T-helper 17 cell (primary cell): ENCODE measurements at places on chromosomes 16 and 17. TPM values are rescaled to one million over a fixed set of nuclear protein-coding genes. Genes with fewer than 3 reads are reported as not detected.

GRCh38 chr17:77246110-77247047 lies 105.6 kb downstream of the SEC14L1 start:
- H3K36me3 ChIP-seq: peaks cover 2% of the 10 kb centered on the region
- H3K27ac ChIP-seq: no peak overlapping the region
- peaks cover 22% of the 10 kb centered on the region for H3K27me3 ChIP-seq
- H3K4me1 ChIP-seq: peaks cover 6% of the 10 kb centered on the region
- DNase-seq: no peak

DNA sequence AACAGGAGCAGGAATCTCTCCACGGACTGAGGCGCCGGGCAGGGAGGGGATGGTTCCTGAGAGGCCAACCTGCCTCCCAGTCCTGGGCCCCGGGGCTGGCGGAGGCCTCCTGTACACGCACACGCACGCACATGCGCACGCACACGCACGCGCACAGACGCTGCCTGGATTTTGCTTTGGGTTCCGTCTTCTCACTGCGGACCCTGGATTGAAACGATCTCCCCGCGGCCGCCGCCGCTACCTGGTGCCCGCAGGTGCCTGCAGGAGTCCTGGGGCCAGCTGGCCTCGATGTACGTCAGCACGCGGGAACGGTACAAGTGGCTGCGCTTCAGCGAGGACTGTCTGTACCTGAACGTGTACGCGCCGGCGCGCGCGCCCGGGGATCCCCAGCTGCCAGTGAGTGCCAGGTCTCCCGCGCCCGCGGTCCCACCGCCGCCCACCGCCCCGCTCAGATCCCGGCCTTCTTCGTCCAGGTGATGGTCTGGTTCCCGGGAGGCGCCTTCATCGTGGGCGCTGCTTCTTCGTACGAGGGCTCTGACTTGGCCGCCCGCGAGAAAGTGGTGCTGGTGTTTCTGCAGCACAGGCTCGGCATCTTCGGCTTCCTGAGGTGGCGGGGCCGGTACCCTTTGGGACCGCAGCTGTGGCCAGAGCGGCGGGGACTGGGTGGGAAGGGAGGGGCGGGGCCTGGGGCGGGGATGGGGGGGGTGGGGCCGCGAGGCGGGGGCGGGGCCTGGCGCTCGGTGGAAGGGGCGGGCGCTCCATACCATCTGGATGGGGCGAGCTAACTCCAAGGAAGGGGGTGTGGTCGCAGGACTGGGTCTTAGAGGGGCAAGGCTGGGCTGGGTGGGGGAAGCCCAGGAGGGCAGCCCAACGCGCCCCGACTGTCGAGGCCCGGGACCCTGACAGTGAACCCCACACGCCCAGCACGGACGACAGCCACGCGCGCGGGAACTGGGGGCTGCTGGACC lies 12.3 kb downstream of the CES4A start:
- H3K4me3 ChIP-seq: peak overlapping the region; percentile 88
- no peaks in the 10 kb centered on the region for H3K36me3 ChIP-seq
- peaks cover 20% of the 10 kb centered on the region for H3K4me1 ChIP-seq
- DNase-seq: peak; percentile 54
- H3K27me3 ChIP-seq: no peaks in the 10 kb centered on the region

SOX9 gene
- total RNA-seq: not detected

DNA sequence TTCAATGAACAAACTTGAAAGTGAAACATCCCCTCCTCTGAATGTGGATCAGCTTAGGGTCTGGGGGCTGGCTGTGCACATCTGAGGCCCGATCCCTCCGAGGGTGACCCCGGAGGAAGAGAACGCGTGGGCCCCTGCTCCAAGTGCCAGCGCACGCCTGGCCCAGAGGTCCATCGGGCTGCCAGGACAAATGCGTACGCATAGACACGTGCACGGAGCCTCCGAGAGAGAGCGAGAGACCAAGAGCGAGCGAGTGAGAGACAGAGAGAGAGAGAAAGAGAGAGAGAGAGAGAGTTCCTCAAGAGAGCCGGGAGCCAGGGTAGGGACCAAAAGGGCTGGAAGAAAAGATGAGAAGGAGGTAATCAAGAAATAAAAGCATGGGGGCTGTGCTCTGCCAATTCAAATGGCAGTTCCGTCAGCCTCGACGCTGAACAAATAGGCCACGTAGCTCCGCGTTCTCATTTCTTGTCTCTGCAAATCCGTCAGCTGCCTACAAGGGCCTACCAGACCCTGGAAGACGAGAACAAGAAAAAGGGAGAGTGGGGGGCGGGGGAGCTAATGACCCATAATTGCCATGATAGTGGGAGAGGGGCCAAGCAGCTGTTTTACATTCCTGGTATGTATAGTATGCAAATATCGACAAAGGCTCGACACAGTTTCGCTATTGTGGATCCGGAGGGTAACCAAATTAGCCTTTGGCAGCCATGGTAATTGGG lies 435.3 kb upstream of the ZFHX3 start:
- peak overlapping the region; percentile 16 for H3K4me3 ChIP-seq
- H3K27me3 ChIP-seq: peaks cover 16% of the 10 kb centered on the region
- DNase-seq: no peak
- H3K4me1 ChIP-seq: no peaks in the 10 kb centered on the region
- no peaks in the 10 kb centered on the region for H3K36me3 ChIP-seq
- H3K27ac ChIP-seq: no peak overlapping the region

DNA sequence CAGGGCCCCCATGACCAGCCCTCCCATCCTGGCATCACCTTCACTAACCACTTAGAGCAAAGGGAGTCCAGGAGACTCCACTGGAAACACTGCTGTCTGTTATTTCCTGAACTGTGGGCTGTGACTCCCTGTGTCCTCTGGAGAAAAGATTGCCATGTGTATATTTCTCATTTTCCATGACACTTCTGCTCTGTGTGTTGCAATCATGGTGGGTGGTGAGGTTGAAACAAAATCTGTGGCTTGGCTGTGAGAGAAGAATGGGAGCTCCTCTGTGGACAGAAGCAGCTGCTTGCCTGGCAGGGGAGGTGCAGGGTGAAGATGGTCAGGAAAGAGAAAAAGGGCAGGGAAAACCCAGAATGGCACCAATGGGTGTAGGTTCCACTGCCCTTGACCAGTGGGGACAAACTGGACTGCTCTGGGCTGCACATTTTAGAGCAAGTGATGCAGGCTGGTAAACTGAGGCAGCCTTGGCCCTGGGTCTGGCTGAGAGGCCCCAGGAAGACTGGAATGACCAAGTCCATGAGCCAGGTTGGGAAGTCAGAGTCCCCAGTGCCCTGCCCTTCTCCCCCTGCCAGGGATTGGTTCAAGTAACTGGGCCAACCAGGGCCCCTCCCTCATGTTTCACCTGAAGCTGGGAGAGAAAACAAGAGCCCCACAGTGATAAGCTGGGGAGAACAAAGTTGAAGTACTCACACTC lies 314.3 kb downstream of the C16orf95 start:
- no peak overlapping the region for H3K4me3 ChIP-seq
- no peak overlapping the region for H3K27ac ChIP-seq
- no peaks in the 10 kb centered on the region for H3K36me3 ChIP-seq
- peaks cover 9% of the 10 kb centered on the region for H3K27me3 ChIP-seq

SOST gene
- total RNA-seq: not detected

GRCh38 chr17:31099016-31099415 lies 4.2 kb downstream of the NF1 start:
- no peaks in the 10 kb centered on the region for H3K27me3 ChIP-seq
- DNase-seq: no peak
- H3K4me1 ChIP-seq: peaks cover 13% of the 10 kb centered on the region
- H3K36me3 ChIP-seq: no peaks in the 10 kb centered on the region
- H3K4me3 ChIP-seq: no peak overlapping the region

DNA sequence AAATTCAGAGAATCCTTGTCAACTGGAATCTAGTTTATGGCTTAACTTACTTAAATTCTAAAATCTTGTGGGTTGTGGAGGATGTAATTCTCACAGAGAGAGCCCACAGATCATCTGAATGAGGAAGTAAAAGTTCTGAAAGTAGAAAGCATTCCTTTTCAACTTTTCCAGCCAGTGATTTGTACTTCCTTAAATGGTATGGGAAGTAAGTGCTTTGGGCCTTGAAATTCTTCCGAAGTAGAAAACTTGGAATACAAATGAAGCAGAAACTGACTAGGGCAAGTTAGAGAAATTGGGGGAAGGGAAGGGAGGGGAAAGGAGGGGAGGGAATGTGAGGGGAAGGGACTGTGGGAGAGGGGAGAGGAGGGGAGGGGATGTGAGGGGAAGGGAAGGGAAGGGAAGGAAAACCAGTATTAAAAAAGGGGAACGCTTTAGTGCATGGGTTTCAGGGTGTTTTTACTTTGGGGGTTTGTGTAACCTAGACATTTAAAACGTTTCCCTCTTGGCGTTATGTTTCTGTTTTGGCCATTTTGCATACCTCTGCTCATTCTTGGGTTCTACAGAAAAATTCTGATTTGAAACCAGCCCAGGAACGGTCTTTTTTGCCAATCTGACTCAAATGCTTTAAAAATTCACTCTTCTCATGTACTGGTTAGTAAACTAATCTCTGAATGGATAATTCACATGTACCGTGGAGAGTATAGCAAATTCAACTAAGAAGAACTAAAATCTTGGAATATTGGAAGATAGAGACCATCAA lies 15.5 kb upstream of the SNTB2 start:
- H3K4me1 ChIP-seq: peaks cover 18% of the 10 kb centered on the region
- no peak overlapping the region for H3K4me3 ChIP-seq
- no peak overlapping the region for H3K27ac ChIP-seq
- no peak for DNase-seq
- no peaks in the 10 kb centered on the region for H3K27me3 ChIP-seq

DPEP3 gene
- 0.68 TPM for total RNA-seq

DNA sequence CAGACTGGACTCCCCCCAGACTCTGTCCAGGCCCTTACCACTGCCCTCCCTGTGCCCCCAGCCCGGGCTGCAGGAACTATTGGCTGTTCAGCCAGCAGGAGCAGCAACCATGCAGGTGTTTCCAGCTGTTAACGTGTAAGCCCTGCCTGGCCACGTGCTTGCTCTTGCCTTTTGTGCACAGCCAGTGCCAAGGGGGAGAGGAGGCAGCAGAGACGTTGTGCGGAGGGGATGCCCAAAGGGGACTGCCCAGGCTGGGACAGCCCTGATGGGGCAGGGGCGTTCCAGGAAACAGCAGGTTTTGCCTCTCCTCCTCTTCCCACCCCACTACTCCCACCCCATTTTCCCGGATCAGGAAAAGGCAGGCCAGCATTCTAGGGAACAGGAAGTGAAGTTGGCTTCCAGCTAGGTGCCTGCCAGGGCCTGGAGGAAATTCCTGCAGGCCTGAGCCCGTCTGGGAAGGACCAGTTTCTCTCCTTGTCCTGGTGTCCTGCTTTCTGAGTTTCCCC lies 16.7 kb upstream of the LASP1NB start:
- no peak overlapping the region for H3K4me3 ChIP-seq
- H3K36me3 ChIP-seq: no peaks in the 10 kb centered on the region
- no peaks in the 10 kb centered on the region for H3K27me3 ChIP-seq
- H3K4me1 ChIP-seq: peaks cover 8% of the 10 kb centered on the region
- H3K27ac ChIP-seq: peak overlapping the region; percentile 56
- DNase-seq: no peak

- DNase-seq: no peak
- H3K36me3 ChIP-seq: peaks cover 9% of the 10 kb centered on the region
- H3K4me3 ChIP-seq: peak overlapping the region; percentile 92
- H3K27ac ChIP-seq: peak overlapping the region; percentile 90
- H3K4me1 ChIP-seq: peaks cover 48% of the 10 kb centered on the region
- no peaks in the 10 kb centered on the region for H3K27me3 ChIP-seq
These were observed 105.2 kb downstream of the RPTOR start for GRCh38 chr17:80649672-80650330.

DNA sequence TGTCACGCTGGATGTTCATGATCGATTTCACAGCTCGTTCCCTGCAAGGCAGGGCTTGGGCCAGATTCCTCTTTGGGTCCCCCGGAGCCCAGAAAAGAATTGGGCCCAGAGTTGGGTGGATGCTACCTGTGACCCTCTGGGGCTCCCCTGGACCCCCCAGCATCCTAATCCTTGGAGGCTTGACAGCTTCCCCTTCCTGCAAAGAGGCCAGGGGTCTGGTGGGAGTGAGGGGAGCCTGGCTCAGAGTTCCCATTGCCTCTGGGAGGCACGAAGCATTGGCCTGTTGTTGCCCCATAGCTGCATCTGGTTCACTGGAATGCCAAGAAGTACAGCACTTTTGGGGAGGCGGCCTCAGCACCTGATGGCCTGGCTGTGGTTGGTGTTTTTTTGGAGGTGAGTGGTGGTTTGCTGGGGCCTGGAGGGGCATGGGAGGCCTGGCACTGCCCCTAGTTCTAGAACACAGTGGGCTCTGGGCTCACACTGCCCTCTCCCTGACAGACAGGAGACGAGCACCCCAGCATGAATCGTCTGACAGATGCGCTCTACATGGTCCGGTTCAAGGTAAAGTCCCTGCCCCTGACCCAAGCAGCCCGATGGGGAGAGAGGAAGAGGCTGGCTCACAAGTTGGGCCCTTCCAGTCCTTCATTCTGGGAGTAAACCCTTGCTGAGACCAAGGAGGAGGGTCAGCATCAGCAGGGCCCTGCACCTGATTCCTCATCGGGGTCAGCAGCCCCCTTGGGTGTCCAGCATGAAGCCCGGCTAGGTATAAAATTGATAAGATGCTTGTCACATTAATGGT lies 7.2 kb downstream of the CA7 start:
- no peak overlapping the region for H3K27ac ChIP-seq
- peaks cover 19% of the 10 kb centered on the region for H3K27me3 ChIP-seq
- DNase-seq: no peak

CDK5R1 gene
- total RNA-seq: 8.2 TPM

GRCh38 chr16:53920988-53921387 lies 217.0 kb downstream of the FTO start:
- DNase-seq: no peak
- H3K4me3 ChIP-seq: no peak overlapping the region

- no peak for DNase-seq
- no peak overlapping the region for H3K4me3 ChIP-seq
- no peaks in the 10 kb centered on the region for H3K27me3 ChIP-seq
- H3K27ac ChIP-seq: no peak overlapping the region
- no peaks in the 10 kb centered on the region for H3K36me3 ChIP-seq
- H3K4me1 ChIP-seq: no peaks in the 10 kb centered on the region
These were observed 353.5 kb upstream of the GOT2 start for GRCh38 chr16:59087641-59088040.
